ENCODE measurements at places on chromosomes 7 and 10. TPM values are rescaled to one million over a fixed set of nuclear protein-coding genes. Genes with fewer than 3 reads are reported as not detected.

Gene TDRD1
- total RNA-seq = 0.10 TPM

Gene GRID2IP
- 0.10 TPM for total RNA-seq

Gene MRLN
- total RNA-seq = not detected

Gene SEMA4G
- 0.85 TPM for total RNA-seq

Gene MNX1
- 0.17 TPM for total RNA-seq

Gene NUTM2B
- total RNA-seq = 2.2 TPM

Gene TMEM225B
- 1.4 TPM for total RNA-seq

Gene LRIT2
- total RNA-seq = not detected

Gene FAM3C
- total RNA-seq = 52.8 TPM

Gene AGR2
- not detected for total RNA-seq

Gene CAMK2G
- 43.0 TPM for total RNA-seq

Gene PNLIPRP1
- not detected for total RNA-seq

Gene ADCY1
- 7.8 TPM for total RNA-seq

Gene UTF1
- total RNA-seq = not detected

Gene C7orf33
- not detected for total RNA-seq

Gene SPDYE6
- not detected for total RNA-seq

Gene CTNNA3
- not detected for total RNA-seq

Gene EVX1
- not detected for total RNA-seq

Gene OPALIN
- not detected for total RNA-seq

Gene DRGX
- total RNA-seq = not detected

Gene CD36
- not detected for total RNA-seq

Gene MKI67
- 221 TPM for total RNA-seq

Gene ZNF365
- not detected for total RNA-seq

Gene HOXA4
- not detected for total RNA-seq

Gene UPK3BL1
- total RNA-seq = 16.0 TPM

Gene GIMAP1
- total RNA-seq = 27.2 TPM

Gene PSMG3
- 29.3 TPM for total RNA-seq

Gene TET1
- 1.7 TPM for total RNA-seq

Gene DNAH11
- total RNA-seq = 2.3 TPM

Gene RPEL1
- total RNA-seq = not detected

Gene DOCK1
- total RNA-seq = 0.73 TPM

Gene LRRD1
- not detected for total RNA-seq

Gene HTR5A
- total RNA-seq = not detected

Gene FAM25G
- total RNA-seq = not detected

Gene TUBB8
- total RNA-seq = not detected

Gene DYNC1I1
- total RNA-seq = not detected

Gene MMD2
- total RNA-seq = not detected

Gene CYREN
- 40.2 TPM for total RNA-seq

Gene CCL24
- total RNA-seq = not detected

Gene KCND2
- not detected for total RNA-seq

Gene COL17A1
- not detected for total RNA-seq

Gene OR2A12
- total RNA-seq = not detected
